ENCODE measurements at places on chromosomes 6 and 20.

DNA sequence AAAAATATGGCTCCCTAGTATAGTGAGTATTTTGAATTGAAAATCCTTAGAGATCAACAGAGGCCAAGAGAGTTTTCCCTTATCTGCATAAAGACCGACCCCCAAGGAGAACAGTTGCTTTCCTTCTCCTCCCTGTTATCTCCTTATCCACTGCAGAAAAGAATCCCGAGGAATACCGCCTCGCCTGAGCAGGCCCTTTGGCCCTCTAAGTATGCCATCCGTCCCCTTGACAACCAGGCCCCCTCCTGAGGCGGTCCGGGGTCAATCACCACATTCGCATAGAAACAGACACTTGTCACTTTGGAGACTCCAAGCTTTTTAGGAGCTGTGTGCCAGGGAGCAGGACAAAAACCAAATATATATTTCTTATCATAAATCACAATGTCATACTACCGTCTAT is 15.9 kb upstream of the GGTLC1 start:
- no peak for DNase-seq

DNA sequence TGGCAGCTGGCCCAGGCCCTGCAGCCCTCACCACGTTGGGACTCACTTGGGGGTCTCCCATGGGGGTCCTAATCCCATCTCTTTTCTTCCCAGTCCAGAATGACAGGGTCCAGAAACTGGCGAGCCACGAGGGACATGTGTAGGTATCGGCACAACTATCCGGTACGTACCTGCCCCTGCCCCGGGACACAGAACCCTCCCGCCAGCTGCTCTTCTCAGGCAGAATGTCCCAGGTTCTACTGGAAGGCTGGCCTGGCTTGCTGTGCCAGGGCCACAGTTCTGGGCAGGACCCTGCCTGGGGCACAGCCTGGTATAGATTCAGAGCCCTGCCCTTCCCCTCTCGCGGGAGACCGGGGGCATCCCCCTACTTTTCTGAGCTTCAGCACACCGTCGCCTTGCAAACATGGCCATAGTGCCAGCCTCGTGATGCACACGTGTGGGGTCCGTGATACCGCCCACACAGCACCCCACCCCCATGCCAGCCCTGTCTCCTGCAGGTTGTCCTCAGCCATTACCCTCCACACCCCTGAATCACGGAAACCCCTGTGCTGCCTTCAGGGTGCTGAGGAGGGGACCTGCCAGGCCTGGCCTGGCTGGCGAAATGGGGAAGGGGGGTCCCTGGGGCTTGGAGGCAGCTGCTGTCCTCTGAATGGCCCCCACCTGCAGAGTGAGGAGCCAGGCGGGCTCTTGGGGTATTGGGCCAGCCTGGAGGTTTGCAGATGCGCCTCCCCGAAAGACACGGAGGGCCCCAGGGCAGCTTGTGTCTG is 3.0 kb downstream of the OGFR start:
- DNase-seq: no peak

DNA sequence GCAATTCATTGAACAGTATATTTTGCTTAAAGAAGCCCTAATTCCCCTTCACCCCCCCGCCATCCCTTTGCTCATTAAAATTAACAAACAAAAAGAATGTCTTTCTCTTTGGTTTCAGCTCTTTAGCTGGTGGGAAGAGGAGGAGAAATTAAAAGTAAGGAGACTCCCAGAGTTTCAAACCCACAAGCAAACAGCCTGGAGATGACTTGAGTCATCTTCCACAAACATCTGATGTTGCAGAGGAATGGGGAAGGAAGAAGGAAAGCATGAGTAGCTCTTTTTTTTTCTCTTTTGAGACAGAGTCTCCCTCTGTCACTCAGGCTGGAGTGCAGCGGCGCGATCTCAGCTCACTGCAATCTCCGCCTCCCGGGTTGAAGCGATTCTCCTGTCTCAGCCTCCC is 189.6 kb downstream of the ADAT2 start:
- no peak for DNase-seq

- DNase-seq: no peak
Measured at GRCh38 chr20:6287471-6287870, 164.6 kb upstream of the FERMT1 start.

DNA sequence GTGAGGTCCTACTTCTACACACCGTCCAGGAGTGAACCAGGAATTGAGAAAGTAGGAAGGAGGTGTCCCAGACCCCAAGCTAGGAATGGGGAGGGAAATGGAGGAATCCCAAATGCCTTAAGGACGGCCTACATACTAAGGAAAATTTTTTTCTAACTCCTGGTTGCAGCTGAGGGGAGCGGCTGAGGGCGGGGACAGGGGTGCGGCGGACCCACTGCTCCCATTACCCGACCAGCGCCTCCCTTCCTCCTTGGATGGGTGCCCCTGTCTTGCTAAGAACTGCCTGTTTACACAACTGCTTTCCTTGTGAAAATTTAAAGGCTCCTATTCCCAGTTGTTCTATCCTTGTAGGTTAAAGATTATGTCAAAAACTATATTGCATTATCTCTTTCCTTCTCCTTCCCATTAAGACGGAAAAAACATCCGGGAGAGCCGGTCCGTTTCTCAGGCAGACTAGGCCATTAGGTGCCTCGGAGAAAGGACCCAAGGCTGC is 699 bp upstream of the HSPA1B start:
- no peak for DNase-seq

- DNase-seq: no peak
Measured at GRCh38 chr6:124825564-124825963, 136.7 kb upstream of the RNF217 start.

- DNase-seq: no peak
Measured at GRCh38 chr6:143396497-143397226, 53.8 kb downstream of the ADAT2 start.

DNA sequence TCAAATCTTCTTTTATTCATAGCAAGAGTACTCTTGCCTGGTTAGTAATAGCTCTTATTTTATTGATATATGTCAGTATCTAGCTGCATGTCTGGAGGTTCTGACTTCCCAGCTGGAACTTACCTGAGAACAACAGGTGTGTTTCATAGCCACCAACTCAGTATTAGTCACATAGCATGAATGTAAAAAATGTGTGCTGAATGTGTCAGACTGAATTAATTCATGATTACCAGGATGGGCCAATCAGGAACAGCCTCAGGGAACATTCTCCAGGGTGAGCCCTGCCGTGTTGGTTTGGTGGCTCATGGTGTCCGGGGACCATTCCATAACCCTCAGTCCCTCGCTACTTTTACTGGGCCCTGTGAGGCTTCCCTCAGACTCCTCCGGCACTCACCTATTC is 99.7 kb downstream of the TULP4 start:
- no peak for DNase-seq

GRCh38 chr6:22642254-22642653 is 72.9 kb downstream of the HDGFL1 start:
- DNase-seq: no peak

- DNase-seq: no peak
Measured at GRCh38 chr20:44014807-44015732, 100.4 kb downstream of the TOX2 start.

GRCh38 chr20:44728801-44729443 is 13.8 kb downstream of the CCN5 start:
- DNase-seq: no peak

DNA sequence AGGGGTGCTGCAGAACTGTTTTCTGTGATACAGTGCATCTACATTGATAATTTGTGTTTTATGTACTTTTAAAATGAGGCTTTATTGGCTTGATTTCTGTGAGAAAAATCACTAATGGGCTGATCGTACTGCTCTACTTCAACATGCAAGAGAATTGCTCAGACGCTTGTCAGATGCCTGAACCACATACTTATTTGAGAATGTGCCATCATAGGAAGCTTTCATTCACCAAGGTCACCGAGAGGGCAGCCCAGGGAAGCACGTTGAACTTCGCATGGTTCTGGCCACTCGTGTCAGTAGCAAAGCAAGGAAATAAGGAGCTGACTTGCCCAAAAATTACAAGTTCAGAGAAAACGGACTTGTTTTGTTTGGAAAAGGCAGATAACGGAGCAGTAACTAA is 168.5 kb upstream of the AKAP12 start:
- no peak for DNase-seq

GRCh38 chr20:51713213-51713598 is 55.0 kb downstream of the ATP9A start:
- no peak for DNase-seq

DNA sequence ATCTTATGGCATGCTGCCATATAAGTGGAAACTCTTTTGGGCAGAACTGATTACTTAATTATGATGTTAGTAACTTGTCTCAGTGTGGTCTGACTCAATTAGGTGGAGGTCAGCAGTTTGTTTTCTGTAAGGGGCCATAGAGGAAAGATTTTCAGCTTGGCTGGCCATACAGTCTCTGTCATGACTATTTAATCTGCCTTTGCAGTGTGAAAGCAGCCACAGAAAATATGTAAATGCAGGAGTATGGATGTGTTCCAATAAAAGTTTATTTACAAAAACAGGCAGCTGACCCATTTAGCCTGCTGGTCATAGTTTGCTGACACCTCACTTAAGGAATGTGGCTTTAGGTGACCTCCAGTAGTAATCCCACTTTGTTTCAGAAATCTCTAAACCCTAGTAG is 700.7 kb downstream of the EPM2A start:
- no peak for DNase-seq

Measured in stimulated activated CD4-positive, alpha-beta T cell treated with anti-CD3 and anti-CD28 coated beads, Interleukin-4, amount 100 ng/mL, for 4 hours (primary cell).